ENCODE measurements at places on chromosomes 2 and 18. TPM values are rescaled to one million over a fixed set of nuclear protein-coding genes. Genes with fewer than 3 reads are reported as not detected.

Gene IL18R1
- total RNA-seq, result 0.51 TPM

Gene PDCL3
- 15.0 TPM for total RNA-seq

Gene PDE1A
- total RNA-seq, result 21.6 TPM

Gene LTBP1
- total RNA-seq, result 327 TPM

GRCh38 chr2:12498286-12498685, 218.4 kb upstream of the TRIB2 start:
- no peaks in the 10 kb centered on the region for H3K36me3 ChIP-seq
- no peak overlapping the region for H3K27ac ChIP-seq
- DNase-seq, result no peak
- peaks cover 8% of the 10 kb centered on the region for H3K4me1 ChIP-seq

GRCh38 chr2:224202281-224202865, 163.3 kb upstream of the SERPINE2 start:
- peaks cover 4% of the 10 kb centered on the region for H3K27me3 ChIP-seq
- DNase-seq, result no peak
- H3K4me1 ChIP-seq, result no peaks in the 10 kb centered on the region

DNA sequence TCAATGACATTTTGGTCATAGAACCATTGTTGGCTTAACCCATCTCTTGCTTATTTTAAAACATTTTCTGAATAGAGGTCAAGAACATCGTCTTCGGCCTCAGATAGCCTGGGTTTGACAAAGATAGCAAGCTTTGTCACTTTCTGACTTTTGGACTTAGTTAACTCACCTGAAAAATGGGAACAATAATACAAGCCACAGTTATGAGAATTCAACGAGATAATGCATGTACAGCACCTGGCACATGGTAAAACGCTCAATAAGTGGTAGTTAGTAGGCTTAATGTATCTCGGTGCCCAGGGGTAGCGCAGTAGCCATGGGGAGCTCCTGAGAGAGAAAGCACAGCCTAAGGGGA, 446 bp upstream of the COPS7B start:
- DNase-seq, result no peak
- H3K4me1 ChIP-seq, result peaks cover 35% of the 10 kb centered on the region

GRCh38 chr2:7018282-7018701, 101.1 kb downstream of the RNF144A start:
- peaks cover 43% of the 10 kb centered on the region for H3K36me3 ChIP-seq
- no peak overlapping the region for H3K27ac ChIP-seq
- H3K4me1 ChIP-seq, result peaks cover 12% of the 10 kb centered on the region
- no peak for DNase-seq
- H3K4me3 ChIP-seq, result no peak overlapping the region

GRCh38 chr2:102057502-102058292, 65.9 kb downstream of the IL1R2 start:
- H3K36me3 ChIP-seq, result no peaks in the 10 kb centered on the region
- peaks cover 4% of the 10 kb centered on the region for H3K27me3 ChIP-seq
- DNase-seq, result no peak
- no peak overlapping the region for H3K4me3 ChIP-seq
- H3K4me1 ChIP-seq, result peaks cover 4% of the 10 kb centered on the region
- no peak overlapping the region for H3K27ac ChIP-seq

DNA sequence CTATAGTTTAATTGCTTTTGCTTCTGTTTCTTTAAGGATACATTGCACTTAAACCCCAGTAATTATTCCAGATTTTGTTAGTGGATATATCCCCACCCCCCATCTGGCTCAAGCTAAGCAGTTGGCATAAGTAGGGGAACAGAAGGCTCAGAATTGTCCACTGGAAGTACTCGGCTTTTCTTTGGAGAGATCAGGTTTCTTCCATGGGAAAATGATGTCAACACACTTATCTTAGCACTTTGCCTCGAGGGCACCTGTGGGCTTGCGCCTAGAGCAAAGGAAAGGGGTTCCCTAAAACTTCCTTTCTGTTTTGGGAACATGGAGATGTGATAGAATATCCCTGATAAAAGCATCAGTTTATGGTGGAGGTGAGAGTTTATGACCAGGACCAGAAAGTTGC, 130.6 kb downstream of the FMNL2 start:
- H3K27ac ChIP-seq, result no peak overlapping the region
- H3K4me3 ChIP-seq, result no peak overlapping the region
- H3K4me1 ChIP-seq, result peaks cover 25% of the 10 kb centered on the region
- DNase-seq, result no peak
- no peaks in the 10 kb centered on the region for H3K27me3 ChIP-seq
- H3K36me3 ChIP-seq, result no peaks in the 10 kb centered on the region

GRCh38 chr2:223052548-223053483, 826 bp downstream of the KCNE4 start:
- H3K27me3 ChIP-seq, result no peaks in the 10 kb centered on the region
- no peak for DNase-seq
- no peaks in the 10 kb centered on the region for H3K36me3 ChIP-seq
- no peak overlapping the region for H3K4me3 ChIP-seq
- H3K27ac ChIP-seq, result no peak overlapping the region

DNA sequence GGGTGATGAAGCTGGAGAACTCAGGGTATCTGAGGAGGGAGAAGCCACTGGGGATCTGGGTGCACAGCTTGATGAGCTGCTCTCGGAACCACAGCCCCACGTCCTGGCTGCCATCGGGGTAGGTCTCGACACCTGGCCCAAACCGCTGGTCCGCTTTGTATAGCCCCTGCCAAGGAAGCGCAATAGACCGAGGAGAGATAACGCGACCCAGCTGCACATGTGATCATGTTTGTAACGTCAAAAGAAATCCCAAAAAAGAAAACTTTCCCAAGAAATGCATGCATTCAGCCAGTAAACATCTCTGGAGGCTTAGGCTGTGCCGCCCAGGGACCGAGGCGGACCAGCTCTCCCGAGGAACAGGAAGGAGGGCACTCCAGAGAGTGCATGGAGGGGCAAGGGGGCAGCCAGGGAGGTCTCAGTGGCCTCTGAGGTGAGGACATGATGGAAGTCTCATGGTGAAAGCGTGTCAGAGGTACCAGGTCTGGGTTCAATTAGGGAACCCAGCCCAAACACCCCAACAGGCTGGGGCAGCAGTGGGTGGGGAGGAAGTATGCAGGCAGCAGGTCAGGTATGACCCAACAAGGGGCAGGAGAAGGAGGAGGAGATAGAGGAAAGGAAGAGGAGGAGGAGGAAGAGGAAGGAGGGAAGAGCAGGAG, 28.3 kb downstream of the ANKMY1 start:
- no peak overlapping the region for H3K27ac ChIP-seq
- H3K4me1 ChIP-seq, result no peaks in the 10 kb centered on the region
- no peak for DNase-seq
- H3K4me3 ChIP-seq, result no peak overlapping the region
- H3K27me3 ChIP-seq, result peaks cover 19% of the 10 kb centered on the region

GRCh38 chr18:80148326-80149199, 39.5 kb downstream of the ADNP2 start:
- H3K36me3 ChIP-seq, result no peaks in the 10 kb centered on the region
- H3K4me1 ChIP-seq, result no peaks in the 10 kb centered on the region
- no peak overlapping the region for H3K27ac ChIP-seq
- H3K4me3 ChIP-seq, result peak overlapping the region; percentile 92
- no peaks in the 10 kb centered on the region for H3K27me3 ChIP-seq
- DNase-seq, result no peak

GRCh38 chr2:96493072-96493471, 12.1 kb downstream of the NEURL3 start:
- H3K27ac ChIP-seq, result no peak overlapping the region
- H3K4me1 ChIP-seq, result no peaks in the 10 kb centered on the region
- no peaks in the 10 kb centered on the region for H3K36me3 ChIP-seq
- no peak overlapping the region for H3K4me3 ChIP-seq

- no peaks in the 10 kb centered on the region for H3K4me1 ChIP-seq
- no peak overlapping the region for H3K27ac ChIP-seq
- H3K27me3 ChIP-seq, result no peaks in the 10 kb centered on the region
- no peak for DNase-seq
- H3K36me3 ChIP-seq, result no peaks in the 10 kb centered on the region
Observed at GRCh38 chr18:54033052-54033451, 191.4 kb downstream of the MBD2 start.

GRCh38 chr2:14388724-14389123, 243.8 kb upstream of the LRATD1 start:
- DNase-seq, result no peak
- no peak overlapping the region for H3K27ac ChIP-seq
- no peaks in the 10 kb centered on the region for H3K27me3 ChIP-seq
- H3K4me1 ChIP-seq, result no peaks in the 10 kb centered on the region
- H3K36me3 ChIP-seq, result no peaks in the 10 kb centered on the region

- no peak for DNase-seq
- H3K36me3 ChIP-seq, result no peaks in the 10 kb centered on the region
- H3K27ac ChIP-seq, result no peak overlapping the region
- no peak overlapping the region for H3K4me3 ChIP-seq
Observed at GRCh38 chr2:208064220-208064961, 39.1 kb upstream of the PLEKHM3 start.
